ENCODE measurements at places on chromosomes 5 and 9.
A peak's percentile ranks its signal among the peaks of the same experiment; 100 is the strongest.

DNA sequence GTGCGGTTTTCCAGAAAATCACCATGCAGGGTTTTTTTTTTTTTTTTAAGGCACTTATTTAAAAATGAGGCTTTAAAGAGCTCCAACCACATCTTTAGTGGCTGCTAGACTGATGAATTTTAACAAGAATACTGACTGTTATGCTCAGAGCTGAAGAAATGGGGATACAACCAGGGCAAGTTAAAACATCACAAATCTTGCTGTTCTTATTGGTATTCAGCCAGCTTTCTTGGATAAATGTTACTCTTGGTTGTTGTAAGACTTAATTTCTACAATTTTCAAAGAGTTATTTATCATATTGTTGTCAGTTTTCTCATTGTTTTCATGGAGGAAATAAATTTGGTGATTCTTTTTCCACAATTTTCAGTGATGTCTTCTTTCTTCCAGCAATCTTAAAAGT lies 352.8 kb upstream of the FAM174A start:
- DNase-seq, result no peak

DNA sequence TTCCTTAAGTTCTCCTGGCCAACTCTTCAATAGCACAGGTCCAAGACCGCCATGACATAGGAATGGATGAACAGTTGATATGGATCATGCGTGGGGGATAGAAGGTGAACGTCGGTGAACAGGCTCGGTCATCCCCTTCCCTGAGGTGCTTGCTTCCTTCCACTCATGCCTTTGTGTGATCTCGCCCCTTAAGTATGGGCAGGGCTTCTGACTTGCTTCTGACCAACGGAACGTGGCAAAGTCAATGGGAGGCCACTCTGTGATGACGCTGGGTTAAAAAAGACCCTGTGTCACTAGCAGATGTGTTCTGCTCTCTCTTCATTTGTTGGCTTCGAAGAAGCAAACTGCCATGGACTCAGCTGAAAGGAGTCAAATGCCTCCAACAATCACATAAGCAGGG lies 240.5 kb upstream of the TUT7 start:
- DNase-seq, result no peak

- no peak for DNase-seq
Observed at GRCh38 chr9:4114569-4115505, 185.0 kb downstream of the GLIS3 start.

DNA sequence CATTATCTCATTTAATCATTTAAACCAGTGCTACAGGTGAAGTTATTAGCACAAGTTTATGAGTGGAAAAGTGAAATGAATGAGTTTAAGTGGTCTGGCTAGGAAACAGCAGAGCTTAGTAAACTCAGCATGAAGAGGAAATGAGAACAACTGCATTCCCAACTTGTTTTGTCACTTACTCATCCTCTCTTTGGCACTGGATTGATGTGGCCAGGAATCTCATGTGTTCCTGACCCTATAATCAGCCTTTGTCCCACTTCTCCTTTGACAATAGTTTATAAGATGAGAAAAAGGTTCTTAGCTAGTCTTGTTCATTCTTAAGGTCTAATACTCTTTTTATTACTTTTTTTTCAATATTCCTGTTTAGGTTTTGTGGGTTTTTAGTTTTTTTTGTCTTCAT lies 559.2 kb upstream of the TLE4 start:
- DNase-seq, result no peak

GRCh38 chr9:36191290-36191645 lies 547 bp downstream of the CLTA start:
- peak; percentile 41 for DNase-seq

All from hematopoietic multipotent progenitor cell treated with erythropoietin and hydrocortisone succinate and interleukin-3 and kit ligand, for 17 days (in vitro differentiated cells).